ENCODE measurements at places on chromosomes 6 and 20.

DNA sequence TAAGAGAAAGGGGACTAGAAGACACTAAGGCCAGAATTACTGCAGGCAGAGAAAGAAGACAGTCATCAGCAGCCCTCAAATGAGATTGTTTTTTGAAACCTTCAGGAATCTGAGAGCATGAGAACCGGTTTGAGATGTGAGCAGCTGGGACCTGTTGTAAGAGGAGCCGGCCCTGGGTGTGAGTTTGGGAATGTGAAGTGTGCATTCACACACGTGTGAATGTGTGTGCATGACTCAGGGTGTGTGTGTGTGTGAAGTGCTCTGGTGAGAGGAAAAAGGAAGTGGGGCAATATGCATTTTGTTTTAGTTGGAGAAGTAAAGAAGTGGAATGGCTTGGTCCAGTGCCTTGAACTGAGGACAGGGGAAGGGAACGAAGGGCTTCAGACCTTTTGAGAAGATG lies 4.3 kb downstream of the SCUBE3 start:
- no peak for DNase-seq

GRCh38 chr20:51335329-51335841 lies 207.1 kb downstream of the NFATC2 start:
- DNase-seq = peak; percentile 41

DNA sequence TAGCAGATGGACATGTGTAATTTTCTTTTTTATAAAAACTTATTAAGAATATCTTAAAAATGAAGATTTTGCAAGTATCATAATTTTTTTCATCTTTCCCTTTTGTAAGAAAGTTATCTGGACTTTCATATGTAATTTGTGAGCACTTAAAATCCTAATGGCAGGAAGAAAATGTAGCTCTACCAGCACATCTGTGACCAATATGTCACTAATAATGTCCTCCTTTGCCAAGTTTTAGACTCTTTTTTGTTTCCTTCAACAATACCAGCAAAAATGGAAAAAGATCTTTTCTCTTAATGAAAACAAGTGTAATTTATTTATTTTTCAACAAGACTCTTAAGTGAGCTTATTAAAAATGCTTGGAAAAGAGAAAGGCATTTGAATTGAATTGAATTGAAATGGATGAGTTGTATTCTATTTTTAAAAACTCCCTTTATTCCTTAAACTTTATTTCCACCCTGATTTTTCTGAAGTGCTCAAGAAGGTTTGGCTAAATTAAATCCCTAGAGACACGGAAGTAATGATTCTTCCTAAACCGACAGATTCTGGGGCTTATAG lies 110.7 kb downstream of the KIF6 start:
- DNase-seq = no peak

DNA sequence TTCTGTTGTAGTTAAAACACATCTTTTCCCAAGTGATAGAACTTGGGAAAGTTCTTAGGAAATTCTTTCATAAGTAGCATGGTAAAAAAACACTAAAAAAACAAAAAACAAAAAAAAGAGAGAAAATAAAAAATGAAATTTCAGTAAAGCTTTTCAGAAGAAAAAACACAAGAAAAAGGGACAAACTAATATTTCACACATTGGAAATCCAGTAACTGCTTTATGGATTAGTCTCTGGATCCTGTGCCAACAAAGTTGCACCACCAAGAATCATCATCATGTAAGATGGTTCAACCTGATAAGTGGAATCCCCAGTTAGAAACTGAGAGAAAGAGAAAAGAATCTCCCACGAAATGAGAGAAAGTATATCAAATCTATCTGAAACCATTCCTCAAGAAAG lies 144.2 kb downstream of the GMDS start:
- no peak for DNase-seq

DNA sequence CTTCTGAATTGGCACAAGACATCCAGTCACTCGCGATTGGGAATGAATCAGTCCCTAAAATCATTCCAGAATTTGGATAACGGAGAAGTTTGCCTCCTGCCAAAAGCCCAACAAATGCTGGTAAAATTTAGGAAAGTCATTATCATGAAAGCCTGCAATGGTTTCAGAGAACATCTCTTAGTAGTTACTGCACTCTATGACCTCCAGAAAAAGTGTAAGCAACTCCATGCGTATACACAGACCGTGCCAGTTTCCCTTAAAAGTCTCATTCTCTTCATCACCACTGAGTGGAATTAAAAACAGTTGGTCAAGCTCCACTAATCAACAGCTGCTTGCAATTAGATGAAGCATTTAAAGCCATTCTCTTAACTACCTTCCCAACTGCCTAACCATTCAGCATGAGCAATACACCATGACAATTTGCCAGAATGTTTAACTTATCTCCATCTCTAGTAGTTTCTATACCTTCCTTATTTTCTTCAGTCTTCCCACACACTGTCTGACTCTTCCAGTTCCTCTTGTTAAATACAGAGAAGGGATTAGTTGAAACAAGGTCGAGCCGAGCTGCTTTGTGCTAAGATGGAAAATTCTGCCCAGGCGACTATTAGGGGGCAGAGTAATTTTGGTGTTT lies 183.6 kb upstream of the PRDM1 start:
- DNase-seq = no peak

GRCh38 chr6:80340280-80340679 lies 233.8 kb downstream of the BCKDHB start:
- no peak for DNase-seq

DNA sequence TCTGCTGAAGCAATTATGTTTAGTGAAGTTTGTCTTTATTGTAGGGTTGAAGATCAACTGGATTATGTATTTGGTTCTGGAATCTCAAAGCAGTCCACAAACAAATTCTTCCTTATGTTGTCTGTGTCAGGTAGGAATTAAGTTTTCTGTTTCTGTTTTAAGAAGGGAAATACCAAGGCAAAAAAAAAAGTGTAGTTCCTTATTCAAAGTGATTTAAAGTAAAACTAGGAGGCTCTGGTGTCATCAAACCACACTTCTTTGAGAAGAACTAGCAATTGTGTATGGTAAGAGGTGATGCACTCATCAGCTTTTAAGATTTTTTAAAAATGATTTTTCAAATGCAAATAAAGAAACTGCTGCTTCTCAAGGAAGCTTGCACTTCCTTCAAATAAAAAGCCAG lies 1.9 kb downstream of the FAM135A start:
- no peak for DNase-seq

GRCh38 chr20:9507544-9508239 lies 6.7 kb upstream of the LAMP5 start:
- DNase-seq = no peak
